Activated naive CD8-positive, alpha-beta T cell treated with anti-CD3 and anti-CD28 coated beads for 36 hours (primary cell): ENCODE measurements at places on chromosomes 6 and 20. TPM values are rescaled to one million over a fixed set of nuclear protein-coding genes. Genes with fewer than 3 reads are reported as not detected.

DNA sequence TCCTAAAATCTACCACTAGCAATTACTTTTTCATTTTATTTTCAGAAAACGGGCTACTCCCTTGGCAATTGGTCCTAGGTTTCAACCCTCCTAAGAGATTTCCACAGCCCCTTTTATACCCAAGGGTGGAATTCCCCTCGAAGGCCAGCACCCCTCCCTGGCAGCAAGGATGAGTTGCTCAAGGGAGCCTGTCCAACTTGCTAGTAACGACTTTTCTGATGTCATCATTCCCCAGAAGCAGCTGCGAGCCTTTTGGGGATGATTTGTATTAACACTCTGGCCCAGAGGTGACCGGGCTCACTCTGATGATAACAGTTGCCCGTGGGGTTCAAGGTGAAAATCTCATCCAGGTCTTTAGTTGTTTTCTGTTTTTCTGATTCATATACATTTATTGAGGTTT, 30.7 kb upstream of the NAA20 start:
- H3K4me1 ChIP-seq: no peaks in the 10 kb centered on the region
- DNase-seq: no peak
- H3K27ac ChIP-seq: no peak overlapping the region
- H3K36me3 ChIP-seq: no peaks in the 10 kb centered on the region
- H3K4me3 ChIP-seq: no peak overlapping the region

GRCh38 chr6:143034689-143035334, 25.9 kb upstream of the AIG1 start:
- H3K4me1 ChIP-seq: peaks cover 6% of the 10 kb centered on the region
- no peak overlapping the region for H3K27ac ChIP-seq
- peaks cover 9% of the 10 kb centered on the region for H3K27me3 ChIP-seq
- no peak overlapping the region for H3K4me3 ChIP-seq

Gene RCAN2
- total RNA-seq: not detected

Gene TBXT
- not detected for total RNA-seq

- peaks cover 4% of the 10 kb centered on the region for H3K4me1 ChIP-seq
- H3K4me3 ChIP-seq: no peak overlapping the region
Observed at GRCh38 chr6:150738092-150738629, 127.3 kb upstream of the MTHFD1L start.

Gene TRIM40
- not detected for total RNA-seq

DNA sequence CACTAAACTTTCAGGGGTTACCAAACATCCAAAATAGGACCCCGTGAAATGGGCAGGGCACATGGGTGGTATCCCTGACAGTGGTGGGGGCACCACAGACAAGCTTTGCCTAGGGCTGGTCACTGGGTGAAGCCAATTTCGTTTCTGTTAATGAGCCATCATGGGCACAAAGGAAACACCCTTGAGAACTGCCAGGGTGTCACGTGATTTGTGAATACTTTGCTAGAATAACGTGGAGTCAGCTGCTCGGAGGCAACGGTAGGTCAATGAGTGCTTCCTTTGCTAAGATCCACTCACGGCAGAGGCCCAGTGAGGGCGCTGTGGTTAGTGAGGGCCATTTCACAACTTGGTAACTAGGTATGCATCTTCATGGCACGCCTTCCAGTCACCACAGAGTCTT, 87.7 kb upstream of the AGPAT4 start:
- H3K4me3 ChIP-seq: no peak overlapping the region
- no peak overlapping the region for H3K27ac ChIP-seq
- H3K36me3 ChIP-seq: peaks cover 7% of the 10 kb centered on the region
- H3K27me3 ChIP-seq: no peaks in the 10 kb centered on the region

- no peak overlapping the region for H3K4me3 ChIP-seq
- no peak overlapping the region for H3K27ac ChIP-seq
- no peak for DNase-seq
- peaks cover 20% of the 10 kb centered on the region for H3K36me3 ChIP-seq
- no peaks in the 10 kb centered on the region for H3K27me3 ChIP-seq
Observed at GRCh38 chr20:25346349-25346748, 44.3 kb downstream of the ABHD12 start.

Gene NRN1
- total RNA-seq: 10.2 TPM

- H3K4me3 ChIP-seq: no peak overlapping the region
- no peak for DNase-seq
- no peaks in the 10 kb centered on the region for H3K36me3 ChIP-seq
- H3K4me1 ChIP-seq: no peaks in the 10 kb centered on the region
- H3K27me3 ChIP-seq: peaks cover 39% of the 10 kb centered on the region
Observed at GRCh38 chr20:46809706-46810360, 84.8 kb upstream of the EYA2 start.

Gene BMP5
- total RNA-seq: not detected

GRCh38 chr6:27810768-27811450, 101.3 kb downstream of the OR2B2 start:
- peak overlapping the region; percentile 90 for H3K4me3 ChIP-seq
- H3K27ac ChIP-seq: peak overlapping the region; percentile 98
- H3K27me3 ChIP-seq: peaks cover 40% of the 10 kb centered on the region

Gene ZBP1
- total RNA-seq: 0.68 TPM

DNA sequence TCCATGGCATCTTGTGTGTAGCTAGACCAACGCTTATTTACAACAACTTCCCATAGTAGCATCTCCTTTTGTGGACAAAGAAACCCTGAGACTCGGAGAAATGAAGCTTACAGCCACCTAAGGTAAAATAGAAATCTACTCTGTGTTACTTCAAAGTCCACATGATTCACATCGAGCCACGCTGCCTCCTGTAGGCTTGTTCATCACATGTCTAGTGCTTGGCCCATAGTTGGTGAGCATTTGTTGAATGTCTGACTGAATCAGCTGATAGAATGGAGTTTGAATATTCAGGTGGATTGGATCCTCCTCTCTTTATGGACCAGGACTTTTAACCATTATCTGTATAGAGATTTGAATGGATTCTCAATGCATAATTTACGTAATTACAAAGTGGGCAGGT, 130.7 kb downstream of the CCDC170 start:
- H3K4me1 ChIP-seq: peaks cover 16% of the 10 kb centered on the region
- peaks cover 17% of the 10 kb centered on the region for H3K27me3 ChIP-seq
- H3K36me3 ChIP-seq: no peaks in the 10 kb centered on the region
- H3K4me3 ChIP-seq: no peak overlapping the region

Gene CCR6
- 0.44 TPM for total RNA-seq

DNA sequence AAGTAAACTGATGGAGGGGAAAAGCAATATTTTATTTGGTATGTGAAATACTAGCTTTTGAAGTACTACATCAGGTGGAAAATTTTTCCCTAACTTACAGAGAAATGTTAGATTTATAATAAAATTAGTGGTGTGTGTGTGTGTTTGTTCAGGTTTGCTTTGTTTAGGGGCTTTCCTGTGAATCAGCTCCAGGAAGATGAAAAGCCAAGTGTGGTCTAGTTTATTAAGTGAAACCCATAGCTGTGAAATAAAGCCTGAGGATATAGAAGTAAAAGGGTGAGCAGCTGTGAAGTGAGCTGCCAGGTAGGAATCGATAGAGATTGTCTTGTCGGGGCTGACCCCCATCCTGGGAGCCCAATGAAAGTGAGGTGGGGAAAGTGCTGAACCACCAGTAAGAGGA, 347.6 kb upstream of the IMPG1 start:
- no peaks in the 10 kb centered on the region for H3K4me1 ChIP-seq
- no peak overlapping the region for H3K27ac ChIP-seq
- H3K36me3 ChIP-seq: no peaks in the 10 kb centered on the region
- H3K27me3 ChIP-seq: no peaks in the 10 kb centered on the region
- DNase-seq: no peak
- H3K4me3 ChIP-seq: no peak overlapping the region

Gene FNDC11
- 0.10 TPM for total RNA-seq

Gene HLA-DQA2
- total RNA-seq: 0.45 TPM

DNA sequence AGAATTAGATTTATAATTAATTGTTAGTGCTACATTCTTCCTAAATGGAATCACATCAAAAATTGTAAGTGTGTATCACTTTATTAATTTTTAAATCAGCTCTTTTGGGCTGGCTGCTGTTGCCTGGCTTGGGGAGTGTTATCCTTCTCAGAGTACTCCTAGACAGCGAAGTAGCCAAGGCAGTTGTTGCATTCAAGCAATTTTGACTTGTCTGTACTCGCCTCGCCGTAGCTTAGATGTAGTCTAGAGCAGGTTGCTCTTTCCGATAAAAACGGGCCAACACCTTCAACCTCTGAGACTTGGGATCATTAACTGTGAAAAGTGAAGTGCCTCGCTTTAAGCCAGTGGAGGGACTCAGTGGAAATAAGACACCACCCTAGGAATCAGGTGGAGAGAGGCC, 151.3 kb downstream of the FARS2 start:
- no peak for DNase-seq
- H3K27ac ChIP-seq: no peak overlapping the region
- no peaks in the 10 kb centered on the region for H3K4me1 ChIP-seq

Gene PTK7
- total RNA-seq: 3.9 TPM

- no peaks in the 10 kb centered on the region for H3K27me3 ChIP-seq
- no peaks in the 10 kb centered on the region for H3K36me3 ChIP-seq
- no peaks in the 10 kb centered on the region for H3K4me1 ChIP-seq
- no peak overlapping the region for H3K27ac ChIP-seq
- H3K4me3 ChIP-seq: no peak overlapping the region
Observed at GRCh38 chr6:170445971-170446370, 107.1 kb downstream of the PSMB1 start.

DNA sequence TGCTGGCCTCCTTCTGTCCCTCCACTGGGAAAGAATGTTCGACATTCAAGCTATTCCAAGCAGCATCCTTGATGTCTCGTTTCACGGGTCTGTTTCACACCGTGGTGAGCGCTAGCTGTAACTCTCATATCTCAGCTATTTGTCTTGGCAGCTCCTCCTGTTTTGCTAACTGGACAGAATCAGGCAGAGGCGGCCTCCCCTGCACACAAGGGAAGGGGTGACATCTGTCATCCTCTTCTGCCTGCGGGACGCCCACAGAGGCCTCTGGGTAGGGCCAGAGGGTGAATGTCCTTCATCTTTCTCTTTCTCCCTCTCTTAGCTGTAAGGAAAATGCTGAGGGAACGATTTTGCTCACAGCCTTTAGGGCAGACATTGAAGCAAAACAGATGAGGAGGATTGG, 232.8 kb upstream of the GMDS start:
- H3K36me3 ChIP-seq: no peaks in the 10 kb centered on the region
- no peak for DNase-seq
- peaks cover 3% of the 10 kb centered on the region for H3K27me3 ChIP-seq
- no peak overlapping the region for H3K27ac ChIP-seq
- no peak overlapping the region for H3K4me3 ChIP-seq

- no peak overlapping the region for H3K27ac ChIP-seq
- no peaks in the 10 kb centered on the region for H3K27me3 ChIP-seq
- H3K4me1 ChIP-seq: peaks cover 30% of the 10 kb centered on the region
- DNase-seq: no peak
Observed at GRCh38 chr6:118740372-118740771, 89.0 kb upstream of the CEP85L start.

Gene TUBE1
- total RNA-seq: 30.3 TPM

DNA sequence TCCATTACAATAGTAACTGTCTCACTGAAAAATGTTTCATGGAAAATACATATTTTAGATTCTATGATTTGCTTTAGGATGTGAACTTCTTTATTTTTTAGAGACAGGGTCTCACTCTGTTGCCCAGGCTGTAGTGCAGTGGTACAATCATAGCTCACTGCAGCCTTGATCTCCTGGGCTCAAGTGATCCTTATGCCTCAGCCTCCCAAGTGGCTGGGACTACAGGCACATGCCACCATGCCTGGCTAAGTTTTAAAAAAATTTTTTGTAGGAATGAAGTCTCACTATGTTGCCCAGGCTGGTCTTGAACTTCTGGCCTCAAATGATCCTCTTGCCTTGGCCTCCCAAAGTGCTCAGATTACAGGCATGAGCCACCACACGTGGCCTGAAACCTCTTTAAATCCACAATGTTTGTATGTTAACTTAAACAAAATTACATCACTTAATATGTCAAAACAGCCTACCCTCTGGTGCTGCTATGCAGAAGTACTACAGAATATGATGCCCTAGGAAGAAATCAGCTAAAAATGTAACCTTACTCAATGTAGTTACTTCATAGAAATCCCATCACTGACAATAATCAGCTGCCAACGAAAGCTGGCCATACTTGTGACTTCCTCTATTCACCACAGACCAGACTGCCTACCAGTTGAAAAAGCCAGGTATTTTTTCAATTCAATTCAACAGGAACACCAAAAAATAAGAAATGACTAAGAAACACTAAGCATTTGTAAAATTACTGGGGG, 17.6 kb downstream of the EEF1A1 start:
- peaks cover 24% of the 10 kb centered on the region for H3K36me3 ChIP-seq
- no peaks in the 10 kb centered on the region for H3K4me1 ChIP-seq
- no peak for DNase-seq
- H3K27me3 ChIP-seq: no peaks in the 10 kb centered on the region

DNA sequence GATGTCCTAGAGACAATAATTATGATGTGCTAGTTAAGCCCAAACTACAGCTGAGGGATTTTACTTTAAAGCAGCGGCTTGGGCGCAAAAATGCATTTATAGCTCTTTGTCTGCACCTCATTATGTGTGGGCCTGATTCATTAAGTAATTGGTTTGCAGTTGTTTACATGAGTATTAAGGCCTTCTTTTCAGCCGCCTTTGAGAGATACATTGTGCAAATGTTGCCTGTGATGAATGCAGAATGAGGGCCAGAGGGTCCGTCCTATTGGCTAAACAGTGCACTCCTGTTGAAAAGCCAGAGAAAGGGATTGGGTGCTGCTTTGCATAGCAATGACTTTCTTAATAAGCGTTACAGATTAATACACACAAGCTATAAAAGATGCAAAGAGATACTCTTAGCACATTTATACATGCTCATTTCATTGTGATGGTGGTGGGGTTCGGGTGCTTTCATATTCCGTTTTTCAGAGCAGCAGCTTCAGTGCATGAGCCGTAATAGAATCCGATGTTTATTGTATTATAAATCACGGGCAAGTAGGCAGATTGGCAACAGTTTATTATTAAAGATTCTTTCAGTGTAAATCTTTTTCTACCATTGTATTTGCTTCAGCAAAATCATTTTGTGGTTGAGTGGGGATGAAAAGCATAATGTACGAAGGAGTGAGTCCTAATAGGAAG, 68.2 kb upstream of the XRN2 start:
- H3K27me3 ChIP-seq: no peaks in the 10 kb centered on the region
- no peak for DNase-seq
- H3K27ac ChIP-seq: peak overlapping the region; percentile 34
- H3K4me1 ChIP-seq: no peaks in the 10 kb centered on the region
- H3K4me3 ChIP-seq: no peak overlapping the region

DNA sequence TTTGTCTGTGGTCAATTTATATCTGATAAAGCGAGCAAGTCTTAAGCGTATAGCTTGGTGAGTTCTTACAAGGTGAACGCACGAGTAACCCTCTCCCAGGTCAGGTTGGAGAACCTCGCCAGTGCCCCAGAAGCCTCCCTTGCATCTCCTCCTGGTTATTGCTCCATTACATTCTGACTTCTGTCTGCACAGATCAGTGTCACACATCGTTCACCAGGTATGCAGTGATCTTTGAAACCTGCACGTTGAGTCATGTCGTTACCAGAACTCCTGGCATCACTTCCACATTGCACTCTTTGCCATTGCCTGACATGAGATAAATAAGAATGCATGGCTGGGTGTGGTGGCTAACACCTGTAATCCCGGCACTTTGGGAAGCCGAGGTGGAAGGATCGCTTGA, 44.2 kb downstream of the AKAP12 start:
- peaks cover 3% of the 10 kb centered on the region for H3K4me1 ChIP-seq
- H3K4me3 ChIP-seq: no peak overlapping the region
- no peaks in the 10 kb centered on the region for H3K36me3 ChIP-seq
- DNase-seq: no peak

GRCh38 chr6:100172322-100172713, 178.3 kb upstream of the MCHR2 start:
- no peaks in the 10 kb centered on the region for H3K36me3 ChIP-seq
- H3K27ac ChIP-seq: no peak overlapping the region
- no peaks in the 10 kb centered on the region for H3K4me1 ChIP-seq
- H3K27me3 ChIP-seq: no peaks in the 10 kb centered on the region

- no peak overlapping the region for H3K27ac ChIP-seq
- H3K27me3 ChIP-seq: peaks cover 94% of the 10 kb centered on the region
- DNase-seq: no peak
- no peak overlapping the region for H3K4me3 ChIP-seq
- H3K36me3 ChIP-seq: peaks cover 5% of the 10 kb centered on the region
Observed at GRCh38 chr6:149960488-149960887, 3.3 kb upstream of the ULBP1 start.
